Stimulated activated CD4-positive, alpha-beta T cell treated with anti-CD3 and anti-CD28 coated beads, Interleukin-1b, Interleukin-23, amount 100 ng/mL, for 48 hours (primary cell): ENCODE measurements at places on chromosomes 12 and 14.

DNA sequence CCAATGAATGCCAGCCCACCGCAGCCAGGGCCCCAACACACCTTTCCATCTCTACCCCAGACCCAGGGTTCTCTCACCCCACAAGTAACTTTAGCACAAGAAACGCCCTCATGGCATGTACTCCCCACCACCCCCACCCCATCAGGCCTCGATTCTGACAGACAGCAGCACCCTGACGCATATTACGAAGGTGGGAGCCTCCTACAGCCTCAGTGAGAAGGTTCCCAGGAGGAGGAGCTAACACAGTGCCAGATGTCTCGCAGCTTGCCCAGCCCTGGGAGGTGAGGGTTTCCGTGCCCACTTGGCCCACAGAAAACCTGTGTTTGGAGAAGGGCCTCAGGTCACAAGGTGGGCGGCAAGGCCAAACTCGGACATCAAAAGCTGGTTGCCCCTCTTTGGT is 32.4 kb downstream of the CCDC88C start:
- no peak for DNase-seq

DNA sequence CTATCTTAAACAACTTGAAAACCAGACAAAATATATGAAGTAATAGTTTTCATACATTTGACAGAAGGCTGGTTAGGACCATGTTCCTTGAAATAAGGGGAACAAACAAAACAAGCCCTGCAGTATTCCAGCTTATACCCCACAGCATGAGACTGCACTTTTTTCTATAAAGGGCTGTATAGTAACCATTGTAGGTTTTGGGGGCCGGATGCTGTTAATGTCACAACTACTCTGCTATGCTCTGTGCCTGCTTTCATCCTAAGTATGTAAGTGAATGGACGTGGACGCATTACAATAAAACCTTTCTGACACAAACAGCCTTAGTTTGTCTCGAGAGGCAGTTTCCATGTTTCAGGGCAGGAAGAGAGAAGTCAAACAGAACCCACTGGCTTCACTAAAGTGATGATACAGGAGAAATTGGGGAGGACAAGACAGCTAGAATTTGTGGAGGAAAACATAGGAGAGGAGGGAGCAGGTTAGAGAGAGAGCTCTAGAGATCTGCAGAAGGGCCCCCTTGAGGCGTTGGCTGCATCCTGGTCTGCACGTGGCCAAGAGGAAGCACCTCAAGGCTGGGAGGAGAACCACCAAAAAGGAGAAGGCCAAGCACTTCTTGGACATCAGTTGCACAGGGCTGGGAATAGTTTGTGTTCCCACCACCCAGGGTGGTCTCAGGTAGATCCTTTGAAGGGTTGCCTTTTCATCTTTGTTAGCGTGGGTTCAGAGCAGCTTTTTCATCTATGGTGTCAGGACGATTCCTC is 63.7 kb downstream of the TRAF3 start:
- no peak for DNase-seq

GRCh38 chr12:119204671-119205285 is 26.0 kb downstream of the HSPB8 start:
- no peak for DNase-seq

DNA sequence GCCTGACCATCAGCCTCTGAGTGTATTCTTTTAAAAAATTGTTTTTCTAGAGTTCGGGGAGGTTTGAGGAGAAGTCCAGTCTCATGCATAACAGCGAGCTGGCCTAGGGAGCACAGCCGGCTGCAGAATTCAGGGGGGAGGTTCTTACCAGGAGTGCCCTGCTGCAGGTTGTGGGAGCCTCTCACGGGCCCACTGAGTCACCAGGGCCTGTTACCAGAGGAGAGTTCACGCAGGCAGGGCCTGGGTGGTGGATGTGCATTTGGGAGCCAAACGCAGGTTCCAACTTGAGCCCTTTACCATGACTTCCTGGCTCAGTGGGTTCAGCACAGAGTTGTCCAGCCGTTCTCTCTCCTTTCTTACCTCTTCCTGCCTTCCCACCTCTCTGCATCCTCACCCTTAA is 14.4 kb downstream of the CD9 start:
- no peak for DNase-seq

DNA sequence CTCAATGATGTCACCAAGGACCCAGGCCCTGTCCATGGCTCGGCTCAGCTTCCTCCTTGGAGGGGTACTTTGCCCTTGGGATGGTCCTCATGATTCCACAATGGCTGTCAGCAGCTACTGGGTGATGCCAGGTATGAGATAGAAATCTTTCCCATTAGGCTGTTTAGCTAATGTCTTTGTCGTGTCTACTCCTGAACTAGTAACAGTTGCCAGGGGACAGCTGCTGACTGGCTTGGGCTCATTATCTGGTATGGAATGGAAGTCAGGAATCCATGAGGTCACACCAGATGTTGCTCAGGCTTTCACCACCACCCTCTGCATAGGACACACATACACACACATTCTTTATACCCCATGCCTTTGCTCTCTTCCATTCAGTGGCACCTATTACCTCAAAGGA is 9.2 kb downstream of the PRPH start:
- no peak for DNase-seq

DNA sequence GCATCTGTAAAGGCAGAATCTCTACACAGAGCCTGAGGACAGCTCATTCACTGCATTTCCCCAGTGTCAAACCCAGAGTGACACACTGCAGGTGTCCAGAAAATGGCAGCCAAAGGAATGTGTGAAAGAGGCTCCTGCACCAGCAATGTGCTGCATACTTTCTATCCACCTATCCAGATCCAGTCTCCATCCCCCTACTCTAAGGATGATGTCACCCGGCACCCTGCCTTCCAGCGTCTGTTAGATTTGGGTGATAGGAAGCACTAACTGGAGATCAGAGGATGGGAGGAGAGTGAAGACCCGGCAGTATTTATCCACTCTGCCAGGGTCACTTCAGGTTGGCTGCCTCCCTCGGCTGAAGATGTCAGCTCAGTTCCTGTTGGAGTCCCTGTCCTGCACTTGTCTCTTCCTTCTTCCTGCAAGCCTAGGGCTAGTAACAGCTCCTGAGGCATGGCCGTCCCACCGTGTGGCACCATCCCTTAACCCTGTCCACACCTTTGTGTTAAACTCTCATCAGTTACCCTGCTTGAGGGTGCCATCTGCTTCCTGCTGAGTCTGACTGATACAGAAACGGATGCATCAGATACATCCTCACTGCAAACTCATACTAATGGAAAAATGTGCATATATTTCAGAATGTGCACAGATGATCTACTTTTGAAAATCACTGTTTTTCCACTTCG is 13.0 kb upstream of the GPR68 start:
- no peak for DNase-seq

GRCh38 chr14:87251011-87251410 is 742.0 kb downstream of the GALC start:
- no peak for DNase-seq

DNA sequence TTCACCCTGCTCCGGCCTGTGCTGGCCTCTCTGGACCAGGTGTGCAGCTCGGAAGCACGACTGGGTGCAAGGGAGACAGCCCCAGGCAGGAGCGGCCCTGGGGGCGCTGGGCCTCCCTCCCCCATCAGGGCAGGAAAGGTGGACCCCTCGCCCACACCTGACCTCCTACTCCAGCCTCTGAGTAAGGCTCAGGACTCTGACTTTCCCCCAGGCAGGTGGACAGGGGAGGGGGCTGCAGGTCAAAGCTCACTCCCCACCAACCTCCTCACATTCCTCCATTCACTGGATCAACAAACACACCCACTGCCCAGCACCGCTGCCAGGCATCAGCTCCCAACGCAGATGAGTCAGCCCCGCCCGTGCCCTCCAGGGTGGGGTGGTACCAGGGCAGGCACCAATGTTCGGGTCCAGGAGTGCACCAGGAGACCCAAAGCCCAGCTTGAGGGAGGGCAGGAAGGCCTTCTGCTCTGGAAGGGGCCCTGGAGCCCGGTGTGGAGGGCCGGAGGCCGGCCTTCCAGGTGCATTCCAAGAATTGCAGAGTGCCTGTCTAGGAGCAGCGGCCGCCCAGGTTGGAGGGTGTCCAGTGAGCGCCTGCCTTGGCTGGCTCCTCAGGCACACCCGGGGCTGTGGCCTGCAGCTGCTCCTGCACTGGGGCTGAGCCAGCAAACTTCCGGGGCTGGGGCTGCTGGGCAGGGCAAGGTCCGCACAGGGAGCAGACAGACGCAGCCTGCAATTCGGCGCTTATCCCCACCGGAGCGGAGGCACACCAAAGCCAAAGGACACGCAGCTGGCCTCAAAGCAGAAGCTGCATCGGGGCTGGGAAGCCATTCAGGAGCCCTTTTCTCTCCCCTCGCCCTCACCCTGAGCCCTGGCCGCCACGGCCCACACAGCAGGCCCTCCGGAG is 1.6 kb upstream of the INF2 start:
- DNase-seq: no peak
